Endothelial cell of coronary artery (primary cell): ENCODE measurements at places on chromosomes 1 and 21. TPM values are rescaled to one million over a fixed set of nuclear protein-coding genes. Genes with fewer than 3 reads are reported as not detected.

SYF2 gene
- total RNA-seq: 34.7 and 36.5 TPM in 2 replicates

FNDC5 gene
- total RNA-seq: 0.19 and 0.27 TPM in 2 replicates

LDLRAD2 gene
- total RNA-seq: under 0.01 TPM in 1 of 2 replicates, not detected in the other

DNAJC6 gene
- total RNA-seq: 2.2 and 2.4 TPM in 2 replicates

CTSE gene
- 0.27 TPM in 1 of 2 replicates, not detected in the other for total RNA-seq

LMX1A gene
- not detected in 2 replicates for total RNA-seq

OMA1 gene
- total RNA-seq: 9.6 and 22.5 TPM in 2 replicates

C1orf115 gene
- total RNA-seq: 29.5 and 29.7 TPM in 2 replicates

PADI3 gene
- total RNA-seq: not detected in 2 replicates

CCDC30 gene
- total RNA-seq: 0.27 and 0.85 TPM in 2 replicates

CYP4A22 gene
- total RNA-seq: not detected in 2 replicates

NRAS gene
- total RNA-seq: 53.8 and 64.7 TPM in 2 replicates

F13B gene
- total RNA-seq: not detected in 2 replicates

RAB42 gene
- total RNA-seq: 0.81 and 1.2 TPM in 2 replicates

AMY1B gene
- total RNA-seq: not detected in 2 replicates

AIM2 gene
- under 0.01 TPM in 1 of 2 replicates, not detected in the other for total RNA-seq

C1orf87 gene
- not detected in 2 replicates for total RNA-seq

HTR6 gene
- total RNA-seq: not detected in 2 replicates

OR14K1 gene
- total RNA-seq: not detected in 2 replicates

FNDC10 gene
- total RNA-seq: 0.47 and 0.54 TPM in 2 replicates

KCNK1 gene
- total RNA-seq: 0.19 and 0.45 TPM in 2 replicates

MR1 gene
- 2.0 and 7.4 TPM in 2 replicates for total RNA-seq

KRTAP6-1 gene
- total RNA-seq: not detected in 2 replicates

PLA2G2F gene
- total RNA-seq: not detected in 2 replicates

FNBP1L gene
- total RNA-seq: 68.2 and 71.9 TPM in 2 replicates

SLC44A3 gene
- 0.27 and 0.28 TPM in 2 replicates for total RNA-seq

HES3 gene
- total RNA-seq: not detected in 2 replicates
